ENCODE measurements at places on chromosomes 12 and 14.

DNA sequence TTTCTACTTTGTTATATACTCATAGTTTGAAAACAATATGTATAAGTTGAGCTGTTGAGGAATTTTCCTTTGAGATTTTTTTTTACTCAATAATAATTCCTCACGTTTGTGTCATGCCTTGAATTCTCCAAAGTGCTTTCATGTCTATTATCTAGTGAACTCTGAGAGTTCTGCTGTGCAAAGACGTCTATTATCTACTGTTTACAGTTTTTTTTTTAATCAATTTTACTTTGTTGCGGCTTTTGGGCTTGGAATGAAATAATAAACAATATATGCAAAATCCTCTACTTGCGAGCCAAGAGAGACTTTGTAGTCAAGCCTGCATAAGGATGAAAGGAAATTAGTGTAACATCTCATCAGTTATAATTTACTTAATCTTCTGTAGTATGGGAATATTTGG is 107.2 kb upstream of the FRMD6 start:
- DNase-seq, result no peak

DNA sequence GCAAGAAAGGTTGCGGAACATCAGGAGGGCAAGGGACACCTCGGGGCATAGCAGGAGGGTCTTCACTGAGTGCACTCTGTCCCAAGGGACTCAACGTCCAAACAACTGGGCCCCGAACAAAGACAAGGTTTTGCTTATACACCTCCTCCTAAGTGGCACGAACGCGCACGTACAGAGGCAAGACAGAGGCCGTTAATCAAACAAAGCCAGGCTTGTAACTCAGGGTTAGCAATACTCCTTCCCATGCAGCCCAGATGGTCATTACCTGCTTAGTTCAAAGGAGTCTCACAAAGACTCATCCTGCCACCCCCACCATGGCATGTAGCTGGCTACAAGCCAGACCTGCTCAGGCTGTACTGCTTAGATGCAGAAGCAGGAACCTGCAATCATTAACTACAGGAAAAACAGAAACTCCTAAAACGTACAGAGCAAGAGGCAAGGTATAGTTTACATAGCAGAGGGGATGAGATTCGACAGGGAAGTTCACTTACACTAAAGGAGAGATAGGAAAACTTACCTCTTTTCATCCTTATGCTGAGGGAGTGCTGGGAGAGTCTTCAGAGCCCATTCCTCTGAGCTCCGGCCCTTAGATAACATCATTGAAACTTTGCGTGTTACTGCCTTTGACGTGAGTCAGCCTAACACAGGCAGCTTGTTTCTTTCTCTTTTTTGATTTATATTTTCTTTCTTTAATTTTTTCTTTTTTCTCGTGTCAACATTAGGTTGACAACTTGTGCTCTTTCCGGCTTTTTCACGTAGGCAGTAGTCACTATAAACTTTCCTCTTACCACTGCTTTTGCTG is 1319.1 kb downstream of the TMEM121 start:
- no peak for DNase-seq

GRCh38 chr12:25843976-25844375 is 114.5 kb upstream of the RASSF8 start:
- no peak for DNase-seq

DNA sequence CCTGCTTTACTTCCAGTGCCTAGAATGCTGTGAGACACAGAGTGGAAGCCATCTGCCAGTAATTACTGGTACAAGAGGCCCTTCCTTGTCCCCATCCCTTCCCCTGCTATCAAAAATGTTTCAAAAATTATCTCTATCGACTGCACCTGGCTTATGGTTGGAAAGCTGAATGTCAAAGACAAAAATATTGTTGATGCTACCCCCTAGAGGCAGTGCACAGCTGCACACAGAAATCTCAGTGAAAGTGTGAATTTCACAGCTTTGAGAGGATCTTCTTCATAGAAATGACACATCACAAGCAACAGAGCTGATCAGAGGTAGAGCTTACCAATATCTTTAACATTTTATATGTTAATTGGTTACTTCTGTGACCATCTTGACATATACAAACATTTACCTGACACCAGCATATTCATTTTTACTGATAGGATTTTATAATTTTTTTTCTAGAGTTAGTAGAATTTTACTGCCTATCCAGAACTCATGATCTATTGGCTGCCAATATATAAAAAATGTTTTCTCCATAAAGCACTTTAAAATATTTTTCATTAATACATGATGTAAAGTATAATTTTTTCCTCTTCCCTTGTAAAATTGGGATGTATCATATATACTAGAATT is 138.0 kb downstream of the AACS start:
- DNase-seq, result peak; percentile 40

DNA sequence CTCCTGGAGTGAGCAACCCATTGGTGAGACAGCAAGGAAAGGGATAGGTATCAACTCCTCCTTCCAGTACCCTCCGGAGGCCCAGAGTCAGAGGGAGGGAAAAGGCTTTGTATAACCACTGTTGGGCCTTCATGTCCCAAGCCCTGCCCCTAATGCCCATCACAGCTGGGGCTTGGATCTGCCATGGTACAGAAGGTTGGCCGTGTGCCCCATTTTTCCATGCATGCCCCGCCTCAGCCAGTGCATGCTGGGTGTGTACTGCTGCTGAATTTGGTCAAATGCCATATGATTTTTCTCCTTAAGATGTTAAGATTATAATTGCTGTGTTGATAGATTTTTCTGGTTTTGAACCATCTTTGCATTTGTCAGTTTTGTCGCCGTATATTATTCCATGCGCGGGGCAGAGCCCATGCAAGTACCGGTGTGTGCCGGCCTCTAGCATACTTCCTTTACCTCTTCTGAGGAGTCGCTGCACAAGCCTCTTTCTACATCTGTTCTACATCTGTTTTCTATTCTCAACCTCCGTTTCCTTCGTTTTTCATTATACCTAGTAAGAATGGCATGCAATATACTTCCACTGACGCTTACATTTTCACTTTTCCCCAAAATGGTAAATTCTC is 26.6 kb downstream of the PPP2R5C start:
- DNase-seq, result peak; percentile 25

DNA sequence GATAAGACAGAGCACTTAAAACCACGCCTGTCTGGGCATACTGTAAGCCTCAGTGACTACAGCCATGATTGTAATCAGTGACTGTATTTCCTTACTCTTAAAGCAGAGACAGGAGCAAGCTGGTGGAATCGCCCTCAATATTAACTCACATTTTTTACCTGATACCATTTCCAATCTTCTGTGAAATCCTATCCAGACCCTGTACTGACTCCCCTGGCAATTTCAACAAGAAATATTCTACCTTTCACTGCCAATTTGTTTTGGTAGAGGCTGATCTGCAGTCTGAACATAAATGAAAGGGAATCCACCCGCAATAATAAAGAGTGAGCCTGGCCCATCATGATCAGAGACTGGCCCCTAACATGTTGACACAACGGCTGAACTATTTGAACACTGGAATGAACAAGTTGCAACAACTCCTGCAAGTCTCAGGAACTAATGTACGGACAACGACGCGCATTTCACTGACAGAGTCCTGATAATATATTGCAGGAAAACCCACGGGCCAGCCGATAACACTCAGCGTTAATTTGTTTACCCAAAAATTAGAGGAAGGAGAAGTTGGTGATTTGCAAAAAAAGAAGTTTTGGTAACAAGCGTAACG is 195.5 kb upstream of the BTG1 start:
- no peak for DNase-seq

GRCh38 chr12:112665958-112666357 is 125.6 kb upstream of the RPH3A start:
- DNase-seq, result no peak

GRCh38 chr14:91956616-91957015 is 9.1 kb upstream of the FBLN5 start:
- no peak for DNase-seq

GRCh38 chr14:94029265-94029664 is 3.1 kb downstream of the OTUB2 start:
- DNase-seq, result no peak

DNA sequence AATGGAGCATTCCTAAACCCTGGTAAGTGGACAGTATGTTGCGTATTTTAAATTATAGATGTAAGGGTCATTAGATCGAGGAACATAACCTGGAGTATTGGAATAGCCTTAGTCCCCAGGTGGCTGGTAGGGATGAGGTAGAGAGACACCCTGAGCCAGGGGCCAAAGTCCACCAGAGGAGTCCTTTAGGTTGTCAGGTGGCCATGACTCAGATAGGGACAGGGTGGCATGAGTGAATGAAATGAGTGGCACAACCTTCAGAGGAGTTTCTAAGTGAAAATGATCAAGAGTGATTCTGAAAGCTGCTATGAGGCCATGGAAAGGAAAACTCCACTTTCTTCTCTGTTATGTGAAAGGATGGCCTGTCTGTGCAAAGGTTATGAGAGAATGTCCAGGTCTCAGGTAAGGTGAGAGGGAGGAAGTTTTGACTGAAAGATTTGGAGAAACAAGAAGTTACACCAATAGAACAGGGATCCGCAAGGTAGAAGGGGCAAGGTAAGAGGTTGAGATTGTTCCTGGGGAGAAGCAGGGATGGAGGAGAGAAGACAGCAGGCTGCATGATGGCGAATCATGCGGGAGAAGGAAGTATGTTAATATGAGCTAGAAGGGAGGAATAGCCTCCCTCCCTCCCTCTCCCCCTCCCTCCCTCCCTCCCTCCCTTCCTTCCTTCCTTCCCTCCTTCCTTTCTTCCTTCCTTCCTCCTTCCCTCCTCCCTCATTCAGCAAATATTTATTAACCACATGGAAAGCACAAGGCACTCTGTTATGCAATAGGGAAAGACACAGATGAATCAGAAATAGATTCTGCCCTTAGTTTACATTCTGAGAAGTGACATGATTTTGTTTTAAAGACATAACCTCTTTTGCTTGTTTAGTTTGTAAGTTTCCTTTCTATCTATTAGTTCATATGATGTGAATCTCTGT is 14.0 kb upstream of the RIPK3 start:
- no peak for DNase-seq

DNA sequence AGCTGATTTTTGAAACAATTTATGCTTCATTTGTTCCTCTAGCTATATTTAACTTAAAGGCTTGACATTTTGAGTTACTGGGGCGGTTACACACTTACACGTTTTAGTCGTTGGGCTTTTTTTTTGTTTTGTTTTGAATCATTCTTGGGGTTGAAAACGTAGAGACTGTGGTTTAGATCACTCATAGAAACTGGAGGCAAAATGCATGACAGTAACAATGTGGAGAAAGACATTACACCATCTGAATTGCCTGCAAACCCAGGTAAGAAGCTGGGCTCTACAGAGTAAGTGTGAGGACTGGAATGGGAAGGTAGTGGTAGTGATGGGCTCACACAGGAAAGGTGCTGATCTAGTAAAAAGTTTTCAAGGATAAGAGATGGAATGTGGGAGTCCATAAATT is at the start of gene CLEC2D:
TSS of gene CLEC2D (plus strand) at position 180 of the 400 bp plus-strand sequence. CDS start at position 202, 22 bp downstream.
- no peak for DNase-seq

GRCh38 chr12:106358396-106359241 is 1.1 kb downstream of the POLR3B start:
- no peak for DNase-seq

GRCh38 chr12:132222096-132222807 is 78.0 kb downstream of the NOC4L start:
- no peak for DNase-seq

- no peak for DNase-seq
These were observed 68.6 kb downstream of the PPM1A start for GRCh38 chr14:60317609-60318008.

DNA sequence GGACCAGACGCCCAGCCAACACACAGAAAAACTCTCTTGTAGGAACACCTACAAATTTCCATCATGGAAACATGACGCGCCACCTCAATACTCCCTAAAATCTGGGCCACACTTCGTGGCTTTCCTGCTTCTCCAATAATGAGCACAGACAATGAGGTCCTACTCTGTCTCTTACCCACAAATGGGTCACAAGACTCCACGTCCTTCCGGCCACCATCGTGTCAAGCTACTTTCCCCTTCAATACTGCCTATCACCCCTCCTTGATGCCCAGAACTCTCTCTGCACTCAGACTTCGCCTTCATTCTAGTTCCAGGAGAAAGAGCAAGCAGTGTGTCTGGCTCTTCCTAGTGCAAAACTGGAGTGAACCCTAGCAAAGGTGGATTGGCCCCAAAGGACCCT is 28.1 kb downstream of the SBNO1 start:
- no peak for DNase-seq

DNA sequence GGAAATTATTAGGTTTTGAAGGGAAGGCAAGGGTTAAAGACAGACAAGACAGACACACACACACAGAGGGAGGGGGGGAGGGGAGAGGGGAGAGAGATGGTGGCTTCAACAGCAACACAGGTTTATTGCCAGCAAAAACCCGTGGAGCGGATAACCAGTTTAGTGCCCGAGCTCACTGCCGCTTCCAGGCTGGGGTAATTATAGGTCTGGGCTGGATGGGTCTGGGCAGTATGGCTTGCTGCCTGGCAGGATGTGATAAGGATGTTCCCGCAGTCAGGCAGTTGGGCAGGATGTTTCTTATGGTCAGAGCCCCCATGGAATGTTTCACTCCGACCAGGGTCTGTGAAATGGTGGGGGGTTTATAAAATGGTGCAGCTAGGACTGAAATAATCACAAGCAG is 4.4 kb upstream of the TDRD9 start:
- DNase-seq, result no peak

Measured in NCI-H1694 (cell line).